ENCODE measurements at places on chromosomes 13 and 19. TPM values are rescaled to one million over a fixed set of nuclear protein-coding genes. Genes with fewer than 3 reads are reported as not detected.
A peak's percentile ranks its signal among the peaks of the same experiment; 100 is the strongest.

DNA sequence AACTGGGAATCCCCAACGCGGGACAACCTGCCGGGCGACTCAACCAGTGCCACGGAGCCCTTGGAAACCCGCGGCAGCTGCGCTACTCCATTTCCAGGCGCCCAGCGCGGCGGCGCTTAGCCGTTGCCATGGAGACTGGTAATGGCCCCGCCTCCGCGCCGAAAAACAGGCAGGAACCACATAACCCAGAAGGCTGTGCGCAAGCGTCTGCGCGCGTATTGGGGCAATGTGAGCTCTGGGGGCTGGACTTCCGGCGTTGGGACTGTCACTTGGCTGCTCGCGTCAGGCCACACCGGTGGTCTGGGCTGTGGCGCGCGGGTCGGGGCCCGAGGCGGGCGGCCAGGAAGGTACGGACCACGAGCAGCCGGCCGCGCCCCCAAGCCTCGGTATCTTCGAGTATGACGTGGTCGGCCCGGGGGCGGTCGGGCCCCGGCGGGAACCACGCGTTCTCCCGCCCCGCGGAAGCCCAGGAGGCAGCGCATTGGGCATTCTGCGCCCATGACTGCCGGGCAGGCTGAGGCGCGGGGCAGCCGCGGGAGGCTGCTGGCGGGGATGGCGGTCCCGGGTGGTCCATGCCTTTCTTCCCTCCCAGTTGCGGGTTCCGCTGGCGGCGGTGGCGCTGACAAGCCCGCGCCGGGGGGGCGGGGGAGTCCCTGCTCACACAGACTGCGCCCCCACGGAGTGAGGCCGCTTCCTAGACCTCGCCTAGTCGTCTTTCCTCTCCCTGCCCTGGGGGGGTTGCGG, at the start of gene ZNF324B:
Gene ZNF324B (plus strand): TSS at position 265 of the 744 bp plus-strand sequence. CDS start 2,080 bp downstream, outside the sequence.
- peak within 1 kb of the TSS; percentile 78 for H3K27ac ChIP-seq
- H3K4me1 ChIP-seq = peaks cover 13% of the 10 kb centered on the region

DNA sequence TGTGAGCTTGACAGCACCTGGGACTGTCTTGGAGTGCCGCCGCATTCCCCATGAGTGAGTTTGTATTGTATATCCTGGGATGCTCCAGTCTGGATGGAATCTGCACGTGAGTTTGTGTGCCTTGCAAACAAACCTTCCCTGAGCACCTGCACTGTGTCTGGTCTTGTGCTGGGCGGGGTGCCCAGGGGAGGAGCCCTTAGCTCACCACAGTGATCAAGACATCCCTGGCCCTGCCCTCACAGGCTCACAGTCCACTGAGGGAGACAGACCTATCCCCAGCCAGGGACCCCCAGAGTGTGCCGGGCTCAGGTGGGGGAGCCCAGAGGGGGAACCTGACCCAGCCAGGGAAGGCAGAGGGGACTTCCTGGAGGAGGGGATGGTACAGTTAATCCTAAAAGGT, 1.7 kb upstream of the BCAM start:
- peaks cover 46% of the 10 kb centered on the region for H3K4me1 ChIP-seq
- H3K4me3 ChIP-seq = no peak overlapping the region
- DNase-seq = no peak
- no peaks in the 10 kb centered on the region for H3K27me3 ChIP-seq
- H3K27ac ChIP-seq = peak overlapping the region; percentile 61
- peaks cover 2% of the 10 kb centered on the region for H3K36me3 ChIP-seq

OR10H5 gene
- total RNA-seq = not detected

DNA sequence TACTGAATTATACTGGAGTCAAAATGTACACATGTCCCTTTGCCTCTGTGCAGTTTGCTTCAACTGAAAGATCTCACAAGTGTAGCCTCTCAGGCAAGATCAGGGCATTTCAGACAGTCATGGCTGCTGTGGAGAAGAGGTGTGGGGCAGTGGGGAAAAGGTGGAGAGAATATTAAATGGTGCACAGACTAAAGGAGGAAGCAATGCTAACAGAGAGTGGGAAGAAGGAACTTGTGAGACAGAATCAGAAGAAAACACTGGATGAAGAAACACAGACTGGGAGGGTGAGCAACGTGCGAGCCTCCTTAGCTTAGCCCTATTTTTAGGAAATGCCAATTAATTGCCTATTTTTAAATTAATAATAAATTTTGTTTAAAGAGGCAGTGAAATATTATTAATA, 49.6 kb upstream of the RAP2A start:
- no peaks in the 10 kb centered on the region for H3K27me3 ChIP-seq
- peaks cover 10% of the 10 kb centered on the region for H3K4me1 ChIP-seq
- peaks cover 22% of the 10 kb centered on the region for H3K36me3 ChIP-seq
- H3K27ac ChIP-seq = no peak overlapping the region

KIR3DL1 gene
- total RNA-seq = not detected

DNA sequence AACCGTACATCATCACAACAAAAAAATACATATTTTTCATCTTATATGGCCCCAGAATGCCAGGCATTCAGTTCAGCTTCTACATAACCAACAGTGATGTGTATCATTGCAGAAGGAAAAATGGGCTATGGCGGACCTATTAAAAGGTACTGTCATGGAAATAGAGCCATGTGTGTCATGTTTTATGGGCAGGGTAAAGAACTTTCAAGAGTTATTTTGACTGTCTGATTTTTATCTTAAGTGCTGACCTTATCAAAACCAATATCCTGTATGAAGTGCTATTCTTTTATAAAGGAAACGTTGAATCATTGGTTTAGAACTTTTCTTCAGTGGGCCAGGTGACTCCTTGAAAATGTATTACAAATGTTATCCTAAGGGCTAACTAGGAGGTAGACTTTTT, 9.9 kb downstream of the ZNF507 start:
- H3K4me3 ChIP-seq = no peak overlapping the region
- no peaks in the 10 kb centered on the region for H3K27me3 ChIP-seq
- H3K36me3 ChIP-seq = peaks cover 70% of the 10 kb centered on the region
- DNase-seq = no peak
- H3K4me1 ChIP-seq = peaks cover 14% of the 10 kb centered on the region

DNA sequence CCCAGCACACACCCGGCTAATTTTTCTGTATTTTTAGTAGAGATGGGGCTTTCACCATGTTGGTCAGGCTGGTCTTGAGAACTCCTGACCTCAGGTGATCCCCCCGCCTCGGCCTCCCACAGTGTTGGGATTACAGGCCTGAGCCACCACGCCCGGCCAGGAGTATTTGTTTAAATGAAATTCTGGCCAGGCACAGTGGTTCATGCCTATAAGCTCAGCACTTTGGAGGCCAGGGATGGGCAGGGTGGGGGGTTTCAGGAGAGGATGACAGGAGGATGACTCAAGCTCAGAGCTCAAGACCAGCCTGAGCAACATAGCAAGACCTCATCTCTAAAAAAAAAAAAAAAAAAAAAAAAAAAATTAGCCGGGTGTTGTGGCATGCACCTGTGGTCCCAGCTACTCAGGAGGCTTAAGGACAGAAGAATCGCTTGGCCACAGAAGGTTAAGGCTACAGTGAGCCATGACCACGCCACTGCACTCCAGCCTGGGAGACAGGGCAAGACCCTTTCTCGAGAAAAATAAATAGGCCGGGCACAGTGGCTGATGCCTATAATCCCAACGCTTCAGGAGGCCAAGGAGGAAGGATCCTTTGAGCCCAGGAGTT, 8.2 kb upstream of the DHDH start:
- peaks cover 29% of the 10 kb centered on the region for H3K36me3 ChIP-seq
- no peaks in the 10 kb centered on the region for H3K27me3 ChIP-seq
- H3K4me1 ChIP-seq = peaks cover 7% of the 10 kb centered on the region
- DNase-seq = no peak
- no peak overlapping the region for H3K27ac ChIP-seq

GSX1 gene
- not detected for total RNA-seq

RFXANK gene
- 47.3 TPM for total RNA-seq

URAD gene
- not detected for total RNA-seq

GRCh38 chr13:99258210-99258860, at the start of gene GPR18:
GPR18 (minus strand) TSS chr13:99258379; CDS start chr13:99255872, 2,507 bp downstream.
- DNase-seq = no peak
- H3K4me1 ChIP-seq = peaks cover 2% of the 10 kb centered on the region
- no peaks in the 10 kb centered on the region for H3K27me3 ChIP-seq

DNA sequence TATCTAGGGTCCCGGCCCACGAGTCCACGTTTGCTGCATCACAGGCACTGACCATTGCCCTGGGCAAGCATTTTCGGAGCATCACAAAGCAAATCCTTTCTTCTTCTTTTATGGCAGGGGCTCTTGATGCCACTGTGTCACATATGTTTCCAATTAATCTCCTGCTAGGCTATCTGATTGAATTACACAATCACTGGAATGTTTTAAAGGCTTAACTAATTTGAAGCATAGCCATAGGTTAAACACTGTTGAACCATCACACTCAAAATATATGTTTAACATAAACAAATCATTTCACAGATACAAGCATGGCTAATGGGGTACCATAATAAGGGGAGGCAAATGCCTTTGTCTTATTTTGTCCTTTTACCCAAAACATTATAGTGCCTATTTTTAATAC, 338.3 kb downstream of the POU4F1 start:
- no peak overlapping the region for H3K27ac ChIP-seq
- H3K27me3 ChIP-seq = no peaks in the 10 kb centered on the region
- DNase-seq = no peak
- no peaks in the 10 kb centered on the region for H3K4me1 ChIP-seq
- no peaks in the 10 kb centered on the region for H3K36me3 ChIP-seq

GRCh38 chr19:12987781-12988180, 7.5 kb upstream of the NFIX start:
- H3K4me1 ChIP-seq = peaks cover 24% of the 10 kb centered on the region
- DNase-seq = no peak
- no peak overlapping the region for H3K27ac ChIP-seq
- no peaks in the 10 kb centered on the region for H3K27me3 ChIP-seq
- H3K36me3 ChIP-seq = no peaks in the 10 kb centered on the region

KLHL1 gene
- not detected for total RNA-seq

GRCh38 chr13:96141032-96141431, 51.1 kb downstream of the HS6ST3 start:
- H3K27ac ChIP-seq = no peak overlapping the region
- no peaks in the 10 kb centered on the region for H3K4me1 ChIP-seq
- H3K27me3 ChIP-seq = no peaks in the 10 kb centered on the region
- H3K36me3 ChIP-seq = no peaks in the 10 kb centered on the region
- H3K4me3 ChIP-seq = no peak overlapping the region

DNA sequence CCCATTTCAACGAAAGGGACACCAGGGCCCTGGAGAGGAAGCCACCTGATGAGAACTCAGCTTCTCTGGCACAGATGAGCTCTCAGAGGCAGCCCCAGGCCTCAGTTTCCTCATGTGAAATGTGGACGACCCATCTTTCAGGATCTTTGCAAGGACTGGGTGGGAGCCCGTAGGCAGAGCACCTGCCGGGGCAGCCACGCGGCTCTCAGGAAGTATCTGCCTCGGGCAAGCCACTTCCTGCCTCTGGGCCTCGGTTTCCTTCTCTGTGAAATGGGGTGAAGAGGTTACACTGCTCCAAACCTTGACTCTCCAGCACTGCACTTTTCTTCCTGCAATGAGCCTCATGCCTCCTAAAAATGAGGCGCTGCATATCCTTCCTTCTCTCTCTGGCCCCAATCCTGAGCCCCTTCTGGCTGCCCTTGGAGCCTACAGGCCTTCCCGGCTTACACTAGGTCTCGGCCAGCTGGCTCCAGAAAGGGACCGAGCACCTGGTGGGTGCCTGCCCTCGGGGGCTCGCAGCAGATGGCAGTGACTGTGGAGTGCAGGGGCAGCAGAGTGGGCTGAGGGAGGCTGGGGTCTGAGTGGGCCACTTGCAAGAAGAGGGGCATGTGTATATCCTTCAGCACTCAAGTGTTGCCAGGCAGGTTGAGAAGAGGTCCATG, 3.5 kb downstream of the SSBP4 start:
- DNase-seq = no peak
- no peak overlapping the region for H3K27ac ChIP-seq
- no peaks in the 10 kb centered on the region for H3K36me3 ChIP-seq
- H3K4me3 ChIP-seq = no peak overlapping the region
- H3K27me3 ChIP-seq = no peaks in the 10 kb centered on the region

AKT2 gene
- total RNA-seq = 81.4 TPM

ATP4B gene
- not detected for total RNA-seq

TUBA3C gene
- total RNA-seq = not detected

- peak overlapping the region; percentile 75 for H3K27ac ChIP-seq
- no peak overlapping the region for H3K4me3 ChIP-seq
- H3K4me1 ChIP-seq = peaks cover 17% of the 10 kb centered on the region
- H3K36me3 ChIP-seq = no peaks in the 10 kb centered on the region
- no peak for DNase-seq
Measured at GRCh38 chr13:35957241-35957731, 173.9 kb downstream of the DCLK1 start.

DNA sequence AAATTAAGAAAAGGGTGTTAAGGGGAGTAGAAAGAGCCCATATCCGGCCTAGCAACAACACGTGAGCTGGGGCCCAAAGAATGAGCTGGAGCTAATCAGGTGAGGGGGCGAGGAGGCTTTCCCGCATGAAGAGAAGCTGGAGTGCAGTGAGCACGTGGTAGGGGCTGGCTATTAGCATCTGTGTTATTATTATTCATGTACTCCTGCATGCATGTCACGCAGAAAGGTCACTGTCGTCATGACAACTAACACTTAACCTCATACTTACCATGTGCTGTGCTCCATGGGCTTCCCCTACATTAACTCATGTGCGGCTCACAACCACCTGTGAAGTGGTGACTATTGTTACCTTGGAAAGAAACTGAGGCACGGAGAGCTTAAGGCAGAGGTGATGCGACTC, 227.6 kb upstream of the UBL3 start:
- H3K4me1 ChIP-seq = peaks cover 1% of the 10 kb centered on the region
- no peaks in the 10 kb centered on the region for H3K36me3 ChIP-seq
- no peaks in the 10 kb centered on the region for H3K27me3 ChIP-seq

Measured in suprapubic skin (tissue), 4 donors.